ENCODE measurements at places on chromosomes 5 and 9.

- DNase-seq, result no peak
Measured at GRCh38 chr9:14373336-14373666, 59.4 kb upstream of the NFIB start.

GRCh38 chr5:173753307-173754168 lies 134.6 kb upstream of the CPEB4 start:
- no peak for DNase-seq

GRCh38 chr9:97109194-97109811 lies 70.4 kb upstream of the CTSV start:
- DNase-seq, result no peak

DNA sequence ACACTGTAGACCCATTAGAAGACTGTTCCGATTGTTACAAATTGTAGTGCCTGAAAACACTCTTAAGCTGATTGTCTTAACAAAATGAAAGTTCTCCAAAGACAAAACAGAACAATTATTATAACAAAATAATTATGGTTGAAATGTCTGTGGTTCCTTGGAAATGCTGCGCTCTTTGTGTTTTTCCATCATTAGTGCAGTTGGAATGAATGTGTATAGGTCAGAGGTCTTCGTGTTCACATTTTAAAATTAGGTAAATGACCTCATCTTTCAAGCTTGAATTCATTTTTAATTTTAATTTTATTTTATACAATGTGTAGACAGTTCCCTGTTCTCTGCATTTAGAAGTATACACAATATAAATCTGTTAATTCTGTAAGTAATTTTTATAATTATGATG lies 56.7 kb upstream of the NXNL2 start:
- DNase-seq, result no peak

- DNase-seq, result no peak
Measured at GRCh38 chr9:1732670-1733069, 282.5 kb upstream of the SMARCA2 start.

DNA sequence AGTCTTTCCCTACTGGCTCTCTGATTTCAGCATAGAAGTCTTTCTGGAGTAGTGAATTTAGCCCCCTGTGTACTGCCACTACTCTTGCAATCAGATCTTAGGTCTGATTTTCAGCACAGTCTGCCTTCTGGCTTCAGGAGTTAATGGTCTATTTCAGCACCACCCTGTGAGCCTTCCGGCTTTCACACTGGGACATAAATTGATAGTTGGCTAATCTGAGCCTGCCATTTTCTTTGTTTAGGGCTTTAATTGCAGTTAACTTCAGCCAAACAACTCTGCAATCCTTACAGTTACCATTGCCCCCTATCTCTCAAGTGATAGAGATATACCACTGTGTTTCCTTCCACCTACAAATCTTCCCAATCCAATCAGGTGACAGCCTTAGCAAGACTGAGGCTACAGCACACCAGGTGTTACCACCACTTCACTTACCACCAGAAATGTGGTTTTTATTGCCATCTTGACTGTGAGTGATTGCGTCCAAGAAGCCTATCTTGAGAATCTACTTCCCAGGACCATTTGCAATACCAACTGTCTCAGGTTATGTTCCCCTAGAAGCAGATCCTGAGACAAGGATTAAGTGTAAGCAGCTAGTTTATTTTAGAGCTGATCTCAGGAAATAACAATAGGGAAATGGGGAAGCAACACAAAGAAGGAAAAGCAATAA lies 51.9 kb upstream of the NEK6 start:
- DNase-seq, result no peak

- DNase-seq, result no peak
Measured at GRCh38 chr9:135951889-135952663, 9.1 kb downstream of the UBAC1 start.

DNA sequence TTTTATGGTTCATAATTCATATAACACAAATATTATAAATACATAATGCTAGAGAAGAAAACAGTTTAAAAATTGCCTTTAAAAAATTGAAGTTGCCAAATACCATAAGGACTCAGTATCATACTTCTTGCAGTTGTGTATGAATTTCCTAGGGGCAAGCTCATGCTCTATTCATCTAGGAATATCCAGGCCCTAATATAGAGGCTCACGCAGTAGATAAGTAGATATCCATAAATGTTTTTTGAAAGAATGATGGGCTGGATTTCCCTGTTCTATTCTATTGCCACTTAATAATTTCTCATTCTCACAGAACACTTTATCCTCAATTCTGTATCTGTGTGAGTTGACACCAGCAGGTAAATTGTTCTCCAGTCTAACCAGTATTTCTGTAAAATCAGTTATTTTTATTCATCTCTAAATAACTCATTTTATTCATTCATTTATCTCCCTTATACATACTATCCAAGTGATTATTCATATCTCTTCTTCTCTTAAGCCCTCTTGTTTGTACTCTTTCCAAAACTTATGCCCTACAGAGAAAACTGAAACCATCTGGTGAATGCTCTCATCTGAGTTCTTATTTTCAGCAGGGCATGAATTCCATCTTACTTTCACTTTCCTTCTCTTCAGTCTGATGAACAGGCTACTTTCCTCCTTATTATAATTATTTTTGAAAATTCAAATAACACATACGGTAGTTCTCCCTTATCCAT lies 97.1 kb downstream of the SLC44A1 start:
- DNase-seq, result no peak
